K562 (cell line): ENCODE measurements at places on chromosomes 12 and 14.

- DNase-seq: no peak
Observed at GRCh38 chr12:5453466-5453865, 21.6 kb downstream of the NTF3 start.

DNA sequence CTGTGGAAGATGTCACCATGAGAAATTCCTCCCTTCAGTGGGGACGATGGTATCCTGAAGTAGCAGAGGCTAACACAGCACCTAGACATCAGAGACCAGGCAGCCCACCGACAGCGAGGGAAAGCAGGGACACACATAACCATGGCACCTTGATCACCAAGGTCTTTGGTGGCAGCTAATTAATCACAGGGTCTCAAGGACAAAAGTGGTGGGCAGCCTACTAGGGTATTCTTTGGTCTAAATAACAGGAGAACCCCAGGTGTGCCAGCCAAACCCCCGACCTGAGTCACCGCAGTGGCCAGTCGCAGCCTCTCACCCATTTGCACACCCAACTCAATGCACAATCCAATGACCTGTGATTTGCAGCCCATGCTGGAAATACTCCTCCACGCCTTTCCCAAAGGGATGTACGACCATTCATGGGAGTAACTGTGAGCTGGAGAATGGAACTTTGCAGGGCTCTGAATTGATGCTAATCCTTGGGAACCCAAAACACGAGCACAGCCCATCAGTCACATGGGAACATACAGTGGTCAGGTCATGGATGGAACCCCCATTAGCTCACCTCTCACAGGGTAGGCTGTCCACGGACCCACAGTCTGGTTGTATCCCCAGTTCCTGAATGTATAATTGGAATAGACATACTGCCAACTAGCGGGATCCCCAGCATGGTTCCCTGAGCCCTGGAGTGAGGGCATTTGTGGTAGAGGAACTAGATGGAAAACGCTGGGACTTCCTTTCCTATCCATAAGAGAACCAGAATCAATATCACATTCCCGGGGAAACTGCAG, 58.7 kb upstream of the C14orf180 start:
- no peak for DNase-seq

DNA sequence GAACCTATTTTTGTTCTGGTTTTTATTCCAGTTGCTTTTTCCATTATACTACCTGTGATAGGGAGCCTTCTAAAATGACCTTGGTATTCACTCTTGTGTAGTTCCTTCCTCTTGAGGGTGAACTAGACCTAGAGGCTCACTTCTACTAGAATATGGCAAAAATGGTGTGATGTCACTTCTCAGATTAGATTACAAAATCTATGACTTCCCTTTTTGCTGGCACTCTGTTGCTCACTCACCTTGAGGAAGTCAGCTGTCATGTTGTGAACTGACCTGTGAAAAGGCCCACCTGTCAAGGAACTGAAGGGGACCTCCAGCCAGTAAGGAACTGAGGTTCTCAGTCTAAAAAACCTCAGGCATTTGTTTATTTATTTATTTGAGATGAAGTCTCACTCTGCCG, 5.7 kb downstream of the MIPOL1 start:
- DNase-seq: no peak

DNA sequence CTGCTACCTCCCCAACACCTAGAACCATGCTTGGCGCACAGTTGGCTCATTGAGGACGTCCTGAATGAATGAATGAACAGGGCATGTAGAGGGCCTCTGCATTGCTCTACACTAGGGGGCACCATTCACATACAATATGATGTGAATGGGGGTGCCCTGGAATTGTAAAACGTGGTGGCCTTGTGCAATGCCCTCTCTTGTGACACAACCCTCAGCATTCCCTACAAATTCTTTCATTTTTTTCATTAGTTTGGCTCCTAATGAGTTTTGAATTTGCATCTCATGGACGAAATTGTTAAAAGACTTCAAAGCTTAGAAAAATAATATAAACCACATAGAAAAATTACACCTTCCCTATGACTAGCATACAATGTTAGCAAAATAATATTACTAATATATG, 2.3 kb upstream of the DIO2 start:
- DNase-seq: no peak

DNA sequence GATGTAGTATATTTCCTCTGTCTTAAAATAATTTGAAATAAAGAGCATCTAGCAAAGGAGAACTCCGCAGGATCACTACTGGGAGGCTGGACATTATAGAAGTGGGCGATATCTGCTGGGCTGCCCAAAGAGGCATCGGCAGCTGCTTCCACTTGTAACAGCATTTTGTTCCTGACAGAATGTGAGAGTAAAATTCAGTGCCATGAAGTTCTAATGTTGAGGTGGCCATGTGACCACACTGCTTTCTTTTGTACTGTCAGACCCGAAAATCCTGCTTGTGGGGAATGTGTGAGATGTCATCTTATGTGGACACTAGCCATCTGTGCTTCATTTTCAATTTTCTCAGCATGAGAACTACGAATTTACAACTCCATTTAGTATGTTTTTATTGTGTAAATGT, 151.9 kb downstream of the ACSS3 start:
- no peak for DNase-seq

GRCh38 chr12:68641138-68641537, 30.4 kb downstream of the RAP1B start:
- DNase-seq: no peak

DNA sequence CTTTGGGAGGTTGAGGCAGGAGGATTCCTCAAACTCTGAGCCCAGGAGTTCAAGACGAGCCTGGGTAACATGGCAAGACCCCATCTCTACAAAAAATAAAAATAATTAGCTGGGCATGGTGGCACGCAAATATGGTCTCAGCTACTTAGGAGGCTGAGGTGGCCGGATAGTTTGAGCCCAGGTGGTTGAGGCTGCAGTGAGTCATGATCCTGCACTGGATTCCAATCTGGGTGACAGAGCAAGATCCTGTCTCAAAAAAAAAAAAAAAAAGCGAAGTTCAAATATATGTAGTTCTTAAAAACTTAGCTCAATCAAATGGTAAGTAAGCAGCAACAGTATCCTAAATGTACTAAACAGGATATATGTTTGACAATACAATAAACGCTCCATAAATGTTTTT, 85.5 kb upstream of the SSTR1 start:
- no peak for DNase-seq

- DNase-seq: no peak
Observed at GRCh38 chr14:33232031-33232430, 293.4 kb downstream of the NPAS3 start.

DNA sequence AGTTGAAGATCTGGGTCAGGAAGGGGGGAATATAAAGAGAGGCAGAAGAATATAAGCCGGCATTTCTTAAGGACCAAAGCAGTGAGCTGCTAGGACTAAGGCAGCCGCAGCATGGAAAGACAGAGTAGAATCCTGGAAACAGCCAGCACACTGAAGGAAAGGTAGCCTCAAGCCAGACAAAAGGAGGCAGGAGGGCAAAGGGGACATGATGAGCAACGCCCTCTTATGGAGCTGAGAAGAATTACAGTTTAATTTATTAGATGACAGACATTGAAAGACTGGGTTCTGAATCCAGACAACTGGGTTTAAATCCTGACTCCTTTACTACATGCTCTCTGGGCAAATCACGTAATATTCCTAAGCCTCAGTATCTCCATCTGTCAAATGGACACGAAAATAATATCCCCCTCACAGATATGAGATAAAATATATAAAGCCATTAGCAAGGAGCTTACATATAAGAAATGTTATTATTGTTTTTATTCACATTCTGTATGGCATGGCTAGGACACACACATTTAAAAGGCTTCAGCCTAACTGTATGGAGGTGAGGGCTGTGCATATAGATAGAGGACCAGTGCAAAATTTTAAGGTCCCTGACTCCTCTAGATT, 8.1 kb upstream of the PCED1B start:
- DNase-seq: peak; percentile 39

- no peak for DNase-seq
Observed at GRCh38 chr12:106586803-106587684, 4.2 kb downstream of the RFX4 start.

DNA sequence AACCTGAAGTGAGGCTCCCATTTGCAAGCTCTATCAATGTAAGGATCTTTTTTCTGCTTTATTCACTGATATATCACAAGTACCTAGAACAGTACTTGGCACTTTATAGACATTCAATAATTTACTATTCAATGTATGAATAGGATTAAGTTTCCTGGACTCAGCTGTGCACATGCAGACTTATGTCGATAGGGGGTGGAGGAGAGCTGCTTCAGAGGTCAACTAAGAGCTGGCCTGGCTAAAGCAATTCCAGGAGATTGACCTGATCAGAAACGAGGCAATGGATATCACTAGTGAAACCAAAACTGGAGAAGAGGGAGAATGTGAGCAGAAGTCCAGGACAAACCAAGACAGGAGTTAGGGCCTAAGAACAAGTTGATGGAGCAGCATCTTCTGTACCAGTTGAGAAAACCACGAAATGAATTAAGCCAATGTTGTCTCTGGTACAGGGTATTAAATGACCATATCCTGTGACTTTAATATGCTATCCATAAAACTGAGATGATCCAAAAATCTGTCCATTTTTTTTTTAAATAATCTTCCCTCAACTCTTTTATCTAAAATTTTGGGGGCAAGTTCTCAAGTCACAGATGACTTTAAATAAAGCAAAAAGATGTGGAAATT, 169.2 kb downstream of the PIK3C2G start:
- peak; percentile 17 for DNase-seq

- no peak for DNase-seq
Observed at GRCh38 chr12:78171061-78171460, 340.4 kb downstream of the NAV3 start.

DNA sequence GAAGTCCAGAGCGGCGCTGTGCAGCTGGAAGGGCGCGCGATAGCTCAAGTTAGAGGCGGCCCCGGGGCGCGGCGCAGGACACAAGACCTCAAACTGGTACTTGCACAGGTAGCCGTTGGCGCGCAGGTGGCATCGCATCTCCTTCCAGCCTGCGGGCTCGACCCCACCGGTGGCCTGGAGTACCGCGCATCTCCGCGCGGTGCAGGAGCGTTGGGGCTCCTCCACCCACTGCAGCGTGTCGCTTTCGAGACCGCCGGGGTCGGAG, 553 bp downstream of the CLEC14A start:
- DNase-seq: no peak

GRCh38 chr14:72129291-72129690, 197.1 kb downstream of the RGS6 start:
- DNase-seq: no peak

DNA sequence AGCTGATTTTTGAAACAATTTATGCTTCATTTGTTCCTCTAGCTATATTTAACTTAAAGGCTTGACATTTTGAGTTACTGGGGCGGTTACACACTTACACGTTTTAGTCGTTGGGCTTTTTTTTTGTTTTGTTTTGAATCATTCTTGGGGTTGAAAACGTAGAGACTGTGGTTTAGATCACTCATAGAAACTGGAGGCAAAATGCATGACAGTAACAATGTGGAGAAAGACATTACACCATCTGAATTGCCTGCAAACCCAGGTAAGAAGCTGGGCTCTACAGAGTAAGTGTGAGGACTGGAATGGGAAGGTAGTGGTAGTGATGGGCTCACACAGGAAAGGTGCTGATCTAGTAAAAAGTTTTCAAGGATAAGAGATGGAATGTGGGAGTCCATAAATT, at the start of gene CLEC2D:
CLEC2D (plus strand) TSS at position 180 of the 400 bp plus-strand sequence; CDS start at position 202, 22 bp downstream.
- no peak for DNase-seq

- DNase-seq: no peak
Observed at GRCh38 chr14:35398071-35398584, 6.4 kb downstream of the NFKBIA start.

- no peak for DNase-seq
Observed at GRCh38 chr14:24172261-24172860, 481 bp downstream of the REC8 start.

DNA sequence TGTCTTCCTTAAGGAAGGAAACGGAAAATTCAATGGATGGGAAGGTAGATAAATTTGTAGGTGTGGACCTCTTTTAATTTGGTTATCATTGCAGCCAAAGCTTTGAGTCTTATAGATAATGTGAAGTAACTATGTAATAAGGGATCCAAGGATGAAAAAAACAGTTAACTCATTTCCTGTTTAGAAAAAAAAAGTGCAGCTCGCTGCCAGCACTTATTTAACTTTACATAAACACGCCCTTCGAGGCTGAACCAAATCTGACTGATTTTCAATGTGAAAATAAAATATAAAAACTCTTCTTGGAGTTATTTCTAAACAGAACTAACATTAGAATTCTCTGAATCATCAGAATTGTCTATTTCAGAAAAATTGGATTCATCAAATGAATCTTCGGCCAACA, 7.0 kb downstream of the NUBPL start:
- DNase-seq: no peak

DNA sequence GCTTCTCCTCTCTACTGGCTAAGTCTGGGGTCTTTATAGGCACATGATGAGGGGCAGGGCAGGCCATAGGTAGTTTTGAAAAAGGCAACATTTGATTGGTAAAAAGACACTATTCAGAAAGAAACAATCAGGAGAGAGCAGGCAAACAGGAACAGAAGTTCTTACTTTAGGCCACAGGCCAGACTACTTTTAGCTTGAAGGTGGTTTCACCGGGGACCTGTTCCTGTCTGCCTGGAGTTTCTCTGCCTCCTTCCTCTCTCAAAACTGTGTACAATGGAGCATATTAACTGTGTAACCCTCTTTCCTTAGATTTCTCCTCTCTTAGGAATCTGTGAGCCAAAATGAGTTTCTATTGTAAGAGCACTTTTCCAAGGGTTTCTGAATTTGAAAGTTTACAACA, 167.9 kb upstream of the AVPR1A start:
- DNase-seq: no peak
